Stimulated activated CD8-positive, alpha-beta memory T cell treated with anti-CD3 and anti-CD28 coated beads, Interleukin-7, amount 100 ng/mL, for 4 hours (primary cell): ENCODE measurements at places on chromosomes 5 and 9.

DNA sequence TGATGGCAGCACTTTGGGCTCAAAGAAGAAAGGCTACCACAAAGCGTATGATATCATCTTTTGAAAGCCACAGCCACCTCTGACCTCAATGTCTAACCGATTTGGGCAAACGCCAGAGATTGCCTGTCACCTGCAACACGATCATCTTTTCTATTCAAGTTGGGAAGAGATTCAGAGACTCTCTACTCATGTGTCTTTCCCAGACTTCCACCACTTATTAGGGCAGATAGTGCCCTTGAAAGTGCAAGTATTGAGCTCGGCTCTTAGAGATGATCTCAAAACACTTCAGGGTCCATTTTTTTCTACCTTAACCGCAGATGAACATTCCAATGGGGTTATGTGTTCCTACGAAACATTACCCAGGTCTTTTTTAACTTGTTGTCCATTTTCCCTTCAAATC lies 213.7 kb downstream of the DRD1 start:
- DNase-seq: no peak

- no peak for DNase-seq
Measured at GRCh38 chr9:121960665-121961064, 132.4 kb downstream of the TTLL11 start.

DNA sequence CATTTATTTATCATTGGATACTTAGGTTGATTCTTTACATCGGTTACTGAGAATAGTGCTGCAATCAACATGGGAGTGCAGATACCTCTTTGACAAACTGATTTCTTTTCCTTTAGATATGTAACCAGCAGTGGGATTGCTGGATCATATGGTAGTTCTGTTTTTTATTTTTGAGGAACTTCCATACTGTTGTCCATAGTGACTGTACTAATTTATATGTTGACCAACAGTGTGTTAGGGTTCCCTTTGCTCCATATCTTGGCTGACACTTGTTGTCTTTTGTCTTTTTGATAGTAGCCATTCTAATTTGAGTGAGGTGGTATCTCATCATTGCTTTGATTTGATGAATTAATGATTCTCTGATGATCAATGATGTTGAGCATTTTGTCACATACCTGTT lies 137.3 kb upstream of the PITX1 start:
- DNase-seq: no peak

DNA sequence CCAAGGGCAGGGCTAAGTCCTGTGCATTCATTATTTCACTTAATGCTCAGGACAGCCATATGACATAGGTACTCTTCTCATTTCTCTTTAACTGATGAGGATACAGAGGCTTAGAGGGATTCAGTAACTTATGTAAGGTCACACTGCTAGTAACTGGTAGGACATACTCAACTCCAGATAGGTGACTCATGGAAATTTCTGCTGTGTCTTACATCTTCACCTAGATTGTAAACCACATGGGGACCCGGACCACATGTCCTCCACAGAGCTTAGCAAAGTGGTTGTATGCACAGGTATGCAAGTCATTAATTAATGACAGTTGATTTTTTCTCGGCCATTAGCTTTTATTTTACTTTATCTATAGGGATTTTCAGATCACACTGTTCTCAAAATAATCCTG lies 29.3 kb downstream of the SLC1A1 start:
- DNase-seq: no peak

DNA sequence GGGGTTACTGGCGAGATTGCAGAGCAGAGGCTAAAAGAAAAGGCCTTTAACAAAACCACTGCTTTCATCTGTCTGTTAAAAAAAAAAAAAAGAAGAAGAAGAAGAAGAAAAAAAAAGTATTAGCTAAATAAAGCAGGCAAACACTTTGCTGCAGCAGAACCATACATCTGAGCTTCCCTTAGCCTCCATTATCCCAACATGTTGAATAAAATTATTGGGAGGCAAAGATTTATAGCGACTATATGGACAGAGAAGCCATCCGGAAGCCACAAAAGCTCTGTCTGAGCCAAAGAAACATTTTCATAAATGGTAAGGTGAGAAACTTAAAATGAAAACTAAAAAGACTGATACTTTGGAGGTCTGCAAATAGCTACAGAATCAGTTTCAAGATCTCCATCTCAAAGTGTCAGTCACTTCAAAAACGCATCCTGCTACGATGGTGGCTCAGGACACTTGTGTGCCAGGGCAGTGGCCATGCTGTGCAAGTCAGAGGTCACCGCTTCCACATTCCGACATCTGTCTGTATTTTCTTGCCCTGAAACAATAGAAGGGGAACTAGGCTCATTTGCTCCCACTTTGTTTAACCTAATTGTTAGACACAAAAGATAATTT lies 9.6 kb downstream of the EFNA5 start:
- DNase-seq: no peak

GRCh38 chr5:142215915-142216681 lies 107.5 kb downstream of the NDFIP1 start:
- no peak for DNase-seq

- no peak for DNase-seq
Measured at GRCh38 chr9:9753266-9753665, 859.5 kb downstream of the PTPRD start.

DNA sequence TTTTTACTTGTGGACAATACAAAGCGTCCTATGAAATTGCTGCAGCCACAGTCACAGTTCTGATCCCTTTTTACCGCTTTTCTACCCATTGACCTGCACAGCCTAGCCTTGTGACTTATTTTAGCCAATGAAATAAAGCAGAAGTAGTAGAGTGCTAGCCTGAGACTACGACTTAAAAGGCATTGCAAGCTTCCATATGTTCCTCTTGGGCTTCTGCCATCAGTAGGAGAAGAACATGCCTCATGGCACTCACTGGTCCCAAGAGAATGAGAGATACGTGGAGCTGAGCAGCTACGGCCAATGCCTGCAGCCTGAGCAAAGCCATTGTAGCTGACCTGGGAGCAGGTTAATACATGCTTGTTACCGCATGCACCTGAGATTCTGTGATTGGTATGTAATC lies 416.6 kb upstream of the CLINT1 start:
- DNase-seq: no peak

- DNase-seq: no peak
Measured at GRCh38 chr9:122055701-122056100, 37.4 kb downstream of the TTLL11 start.

GRCh38 chr5:19616701-19617215 lies 371.2 kb downstream of the CDH18 start:
- DNase-seq: no peak

GRCh38 chr9:124000161-124000783 lies 11.3 kb upstream of the LHX2 start:
- no peak for DNase-seq

DNA sequence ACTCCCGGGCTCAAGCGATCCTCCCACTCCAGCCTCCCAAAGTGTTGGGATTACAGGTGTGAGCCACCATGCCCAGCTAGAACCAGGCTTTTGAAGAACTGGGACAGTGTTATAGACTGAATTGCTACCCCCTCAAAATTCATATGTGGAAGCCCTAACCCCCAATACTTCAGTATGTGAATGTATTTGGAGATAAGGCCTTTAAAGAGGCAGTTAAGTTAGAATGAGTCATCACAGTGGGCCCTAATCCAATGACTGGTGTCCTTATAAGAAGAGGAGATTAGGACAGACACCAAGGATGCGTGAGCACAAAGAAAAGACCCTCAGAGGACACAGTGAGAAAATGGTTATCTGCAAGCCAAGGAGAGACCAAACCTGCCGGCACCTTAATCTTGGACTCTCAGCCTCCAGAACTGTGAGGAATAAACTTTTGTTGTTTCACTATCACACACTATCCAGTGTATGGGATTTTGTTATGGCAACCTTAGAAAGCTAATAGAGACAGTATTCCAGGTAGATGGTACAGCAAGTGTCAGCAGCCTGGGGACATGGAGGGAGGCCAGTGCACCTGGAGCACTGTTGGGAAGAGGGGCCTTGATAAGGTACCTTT lies 31.4 kb upstream of the ERGIC1 start:
- DNase-seq: no peak

DNA sequence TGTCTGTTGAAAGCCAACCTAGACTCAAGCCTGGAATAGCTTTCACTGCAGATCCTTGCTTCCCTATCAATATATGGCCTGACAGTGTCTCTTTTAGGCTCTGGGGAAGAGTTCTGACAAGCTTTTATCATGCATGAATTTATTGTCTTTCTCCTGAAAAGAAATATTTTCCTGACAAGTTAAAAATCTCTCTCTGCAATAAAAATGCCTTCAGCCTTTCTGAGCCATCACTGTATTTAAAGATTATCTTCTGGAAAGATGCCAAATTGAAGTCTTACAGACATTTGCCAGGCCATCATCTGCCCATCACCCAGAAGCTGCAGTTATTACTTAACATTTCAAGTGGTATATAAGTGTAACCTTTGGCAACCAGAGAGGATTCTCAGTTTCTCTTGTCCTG lies 88.1 kb upstream of the HTR1A start:
- no peak for DNase-seq

- no peak for DNase-seq
Measured at GRCh38 chr9:114545055-114545454, 39.8 kb upstream of the WHRN start.

DNA sequence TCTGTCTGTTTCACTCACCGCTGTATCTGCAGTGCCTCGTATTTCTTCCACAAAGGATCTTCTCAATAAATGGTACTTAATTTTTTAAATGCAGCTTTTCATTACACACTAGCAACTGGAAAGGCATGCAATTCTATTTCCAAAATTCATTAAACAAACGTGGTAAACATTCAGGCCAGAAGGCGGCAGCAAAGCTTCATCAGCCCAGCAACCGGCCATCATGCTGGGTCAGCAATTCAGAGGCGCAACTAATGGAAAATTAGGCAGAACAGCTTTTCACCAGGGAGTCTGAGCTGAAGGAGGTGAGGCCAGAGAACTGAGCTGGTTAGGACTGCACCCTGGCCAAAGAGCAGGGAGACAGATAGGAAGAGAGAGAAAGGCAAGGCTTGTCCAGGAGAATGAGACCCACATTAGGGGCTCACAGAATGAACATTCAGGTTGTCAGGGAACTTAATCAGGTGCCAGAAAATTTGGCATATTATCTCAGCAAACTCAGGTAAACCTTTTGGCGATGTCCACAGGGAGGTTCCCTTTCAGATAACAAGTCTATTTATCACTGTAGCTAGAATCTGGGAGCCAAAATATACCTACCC lies 17.7 kb upstream of the RNF180 start:
- DNase-seq: no peak

- no peak for DNase-seq
Measured at GRCh38 chr5:6718161-6718681, 5.0 kb downstream of the TENT4A start.

GRCh38 chr5:40288800-40289485 lies 390.8 kb upstream of the PTGER4 start:
- no peak for DNase-seq

DNA sequence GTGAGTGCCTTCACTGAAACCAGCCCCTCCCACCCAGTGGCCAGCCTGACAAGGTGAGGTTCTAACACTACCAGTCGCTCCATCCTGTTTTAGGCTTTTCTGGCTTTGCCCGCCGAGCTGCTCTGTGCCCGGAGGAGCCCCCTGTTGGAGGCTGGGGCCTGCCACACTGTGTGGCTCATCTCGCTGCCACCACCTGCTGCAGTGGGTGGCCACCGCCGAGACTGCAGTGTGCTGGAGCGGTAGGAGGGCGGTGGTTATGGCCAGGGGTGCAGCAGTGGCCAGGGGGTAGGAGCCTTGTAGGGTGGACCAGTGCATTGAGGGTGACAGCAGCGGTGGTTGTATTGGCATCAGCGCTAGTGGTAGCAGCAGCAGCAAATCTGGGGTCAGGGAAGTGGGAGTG lies 74.7 kb upstream of the PCAT7 start:
- no peak for DNase-seq

GRCh38 chr9:95211028-95211427 lies 106.5 kb downstream of the FANCC start:
- no peak for DNase-seq

DNA sequence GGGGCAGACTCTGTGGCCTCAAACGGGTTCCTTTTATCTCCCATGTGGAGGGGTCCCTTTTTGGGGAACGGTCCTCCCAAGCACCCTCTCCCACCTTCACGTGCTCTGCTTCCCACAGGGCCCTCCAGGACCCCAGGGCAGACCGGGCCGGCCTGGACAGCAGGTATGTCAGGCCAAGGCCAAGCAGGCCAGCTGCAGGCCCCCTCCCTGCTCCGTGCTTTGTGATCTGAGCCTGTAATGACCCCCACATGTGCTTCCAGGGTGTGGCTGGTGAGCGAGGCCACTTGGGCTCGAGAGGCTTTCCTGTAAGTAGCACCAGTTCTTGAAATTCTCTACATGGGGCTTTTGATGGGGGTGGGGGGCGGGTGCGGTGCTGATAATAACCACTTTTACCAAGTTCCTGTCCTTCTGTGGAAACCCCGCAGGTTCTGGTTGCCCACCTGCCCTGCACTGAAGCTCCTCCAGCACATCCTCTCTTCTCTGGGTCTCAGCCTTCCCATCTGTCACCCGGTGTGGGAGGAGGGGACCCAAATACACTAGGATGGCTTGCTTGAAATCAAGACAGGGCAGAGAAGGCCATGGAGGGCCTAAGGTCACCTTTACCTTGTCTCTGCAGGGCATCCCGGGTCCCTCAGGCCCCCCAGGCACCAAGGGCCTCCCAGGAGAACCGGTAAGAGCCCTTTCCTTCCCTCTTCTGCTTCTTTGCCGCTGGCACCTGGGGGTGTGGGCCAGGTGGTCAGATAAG lies 57.9 kb upstream of the ORM1 start:
- no peak for DNase-seq

- DNase-seq: no peak
Measured at GRCh38 chr9:36881743-36882441, 152.2 kb downstream of the PAX5 start.

DNA sequence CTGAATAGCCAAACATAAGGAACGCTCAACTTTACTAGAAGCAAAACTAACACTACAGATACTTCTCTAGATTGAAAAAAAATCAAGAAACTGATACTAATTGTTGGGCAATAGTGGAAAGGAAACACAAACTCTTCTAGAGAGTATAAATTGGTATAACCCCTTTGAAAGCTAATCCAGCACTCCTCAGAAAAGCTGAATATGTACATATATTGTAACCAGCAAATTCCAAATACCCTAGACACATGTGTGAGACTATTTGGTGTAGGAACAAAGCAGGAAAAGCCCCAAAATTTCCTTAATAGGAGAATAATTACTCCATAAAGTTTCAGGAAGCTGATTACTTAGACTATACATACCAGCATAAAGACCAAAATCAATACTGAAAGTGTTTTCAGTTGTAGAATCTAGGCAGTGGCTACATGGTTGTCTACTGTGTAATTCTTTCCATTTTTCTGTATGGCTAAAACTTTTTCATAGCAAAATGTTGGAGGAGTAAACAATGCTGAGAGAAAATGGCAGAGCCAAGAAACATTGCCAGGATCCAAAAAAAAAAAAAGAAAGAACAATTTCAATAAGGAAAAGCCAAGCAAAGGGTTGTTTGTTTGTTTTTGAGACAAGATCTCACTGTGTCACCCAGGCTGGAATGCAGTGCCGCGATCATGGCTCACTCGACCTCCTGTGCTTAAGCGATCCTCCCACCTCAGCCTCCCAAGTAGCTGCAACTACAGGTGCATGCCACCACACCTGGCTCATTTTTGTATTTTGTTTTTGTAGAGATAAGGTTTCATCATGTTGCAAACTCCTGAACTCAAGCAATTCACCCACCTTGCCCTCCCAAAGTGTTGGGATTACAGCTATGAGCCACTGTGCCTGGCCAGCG lies 15.0 kb downstream of the SKP1 start:
- DNase-seq: no peak
